Stimulated activated CD4-positive, alpha-beta T cell treated with anti-CD3 and anti-CD28 coated beads, TNF-alpha, amount 100 ng/mL, for 4 hours (primary cell): ENCODE measurements at places on chromosomes 7 and 10.

DNA sequence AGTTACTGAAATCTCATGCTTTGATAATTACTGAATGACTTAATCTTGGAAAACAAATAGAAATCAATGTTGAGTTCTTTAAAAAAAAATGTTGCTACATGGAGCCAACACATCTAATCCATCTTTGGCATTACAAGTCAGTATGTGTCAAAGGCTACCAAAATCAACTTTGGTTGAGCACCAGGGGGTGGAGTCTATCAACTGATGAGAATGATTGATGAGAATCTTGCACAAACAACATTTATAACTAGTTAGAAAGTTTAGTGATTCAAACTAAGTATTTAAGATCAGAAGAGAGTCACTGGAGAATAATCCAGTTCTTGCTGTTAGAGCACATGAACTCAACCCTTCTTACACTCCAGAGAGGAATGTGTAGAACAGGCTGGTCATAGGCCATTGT is 70.5 kb upstream of the LRRC17 start:
- no peak for DNase-seq

- no peak for DNase-seq
Observed at GRCh38 chr7:135789956-135790355, 41.3 kb upstream of the FAM180A start.

GRCh38 chr10:7618461-7618860 is 48.3 kb downstream of the ITIH5 start:
- DNase-seq: no peak

GRCh38 chr10:1339396-1339795 is 283.2 kb downstream of the WDR37 start:
- DNase-seq: no peak

- DNase-seq: no peak
Observed at GRCh38 chr7:92504563-92504962, 23.8 kb downstream of the PEX1 start.

DNA sequence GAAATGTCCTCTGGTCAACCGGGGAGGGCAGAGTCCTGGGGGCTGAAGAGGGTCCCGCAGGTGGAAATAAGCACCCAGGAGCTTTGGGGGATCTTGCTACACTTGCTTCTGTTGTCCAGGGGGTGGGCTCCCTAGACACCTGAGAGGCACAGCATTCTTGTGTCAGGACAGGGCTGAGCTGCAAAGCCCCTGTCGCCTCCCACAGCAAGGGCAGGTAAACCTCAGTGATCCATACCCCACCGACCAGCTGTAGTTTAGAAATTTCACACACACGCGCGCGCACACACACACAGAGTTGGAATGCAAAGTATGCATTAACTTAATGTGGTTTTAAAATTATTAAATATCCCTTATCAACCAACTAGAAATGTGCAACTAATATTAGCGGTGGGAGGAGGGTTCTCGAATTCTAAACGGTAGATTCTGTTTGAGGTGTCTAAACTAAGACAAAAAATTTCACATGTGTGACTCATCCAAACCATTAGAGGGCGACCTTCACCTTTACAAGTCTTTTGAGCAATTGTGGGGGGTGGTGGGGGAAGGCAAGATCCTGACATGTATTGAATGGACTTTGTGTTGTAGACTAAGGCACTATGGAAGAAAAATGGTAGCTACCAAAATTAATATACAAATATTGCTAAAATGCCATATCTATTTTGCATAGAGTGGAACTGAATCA is 34.3 kb upstream of the PTF1A start:
- no peak for DNase-seq

- DNase-seq: no peak
Observed at GRCh38 chr10:119273413-119273812, 66.0 kb downstream of the GRK5 start.

- no peak for DNase-seq
Observed at GRCh38 chr7:7565746-7566650, 686 bp upstream of the MIOS start.

DNA sequence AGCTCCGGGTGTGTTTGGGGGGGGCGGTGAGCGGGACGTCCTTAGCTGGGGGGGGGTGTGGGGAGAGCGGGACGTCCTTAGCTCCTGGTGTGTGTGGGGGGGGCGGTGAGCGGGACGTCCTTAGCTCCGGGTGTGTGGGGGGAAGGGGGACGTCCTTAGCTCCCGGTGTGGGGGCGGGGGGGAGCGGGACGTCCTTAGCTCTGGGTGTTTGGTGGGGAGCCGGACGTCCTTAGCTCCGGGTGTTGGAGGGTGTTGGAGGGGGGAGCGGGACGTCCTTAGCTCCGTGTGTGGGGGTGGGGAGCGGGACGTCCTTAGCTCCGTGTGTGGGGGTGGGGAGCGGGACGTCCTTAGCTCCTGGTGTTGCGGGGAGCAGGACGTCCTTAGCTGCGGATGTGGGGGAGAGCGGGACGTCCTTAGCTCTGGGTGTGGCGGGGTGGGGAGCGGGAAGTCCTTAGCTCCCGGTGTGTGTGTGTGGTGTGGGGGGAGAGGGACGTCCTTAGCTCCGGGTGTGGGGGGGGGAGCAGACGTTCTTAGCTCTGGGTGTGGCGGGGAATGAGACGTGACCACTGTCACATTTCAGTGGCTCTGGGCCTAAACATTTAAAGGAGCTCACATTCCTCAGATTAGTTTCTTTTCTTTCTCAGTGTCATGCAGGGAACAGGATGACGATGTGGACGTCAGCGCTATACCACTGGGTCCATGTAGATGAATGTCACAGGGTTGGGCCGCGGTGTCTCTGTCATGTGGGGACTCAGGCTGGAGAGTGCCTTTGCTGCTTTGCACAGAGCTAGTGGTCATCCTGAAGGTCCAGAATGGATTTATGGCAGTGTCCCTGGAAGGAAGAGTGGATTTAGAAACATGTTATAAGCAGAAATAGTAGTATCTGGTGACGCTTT is 7.5 kb downstream of the DYNC2I1 start:
- DNase-seq: no peak

- DNase-seq: no peak
Observed at GRCh38 chr7:143314127-143314526, 1.8 kb upstream of the CLCN1 start.

DNA sequence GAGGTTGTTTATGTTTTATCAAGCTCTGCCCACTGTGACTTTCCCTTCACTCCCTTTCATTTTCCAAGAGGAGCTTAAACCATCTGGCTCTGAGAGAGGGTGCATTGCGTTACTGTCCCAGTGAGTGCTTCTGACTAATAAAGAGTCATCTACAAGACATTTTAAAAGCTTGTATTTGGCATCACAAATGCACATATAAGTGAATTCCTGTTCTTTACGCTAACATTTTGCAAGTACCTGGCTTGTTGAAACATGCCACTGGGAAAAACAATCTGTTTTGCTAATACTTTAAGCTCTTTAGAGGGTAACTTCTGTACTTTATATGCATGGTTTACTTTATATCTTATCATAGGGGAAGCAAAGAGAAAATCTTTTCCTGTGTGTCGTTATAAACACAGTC is 534.6 kb upstream of the POM121L12 start:
- DNase-seq: no peak

- no peak for DNase-seq
Observed at GRCh38 chr7:113440173-113440572, 321.8 kb upstream of the SMIM30 start.

DNA sequence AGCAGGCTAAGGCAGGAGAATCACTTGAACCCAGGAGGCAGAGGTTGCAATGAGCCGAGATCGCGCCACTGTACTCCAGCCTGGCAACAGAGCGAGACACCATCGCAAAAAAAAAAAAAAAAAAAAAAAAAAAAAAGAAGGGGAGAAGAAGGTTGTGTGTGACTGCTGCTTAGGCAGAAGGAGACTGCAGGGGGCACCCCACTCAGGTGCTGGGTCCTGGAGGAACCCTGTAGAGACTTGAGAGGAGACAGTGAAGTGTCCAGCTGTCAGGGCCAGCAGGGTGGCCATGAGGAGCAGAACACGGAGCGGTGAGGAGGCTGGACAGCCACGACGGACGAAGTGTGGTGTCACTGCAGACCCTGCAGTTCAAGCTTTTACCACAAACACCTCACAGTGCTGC is 99.0 kb upstream of the NMT2 start:
- no peak for DNase-seq

DNA sequence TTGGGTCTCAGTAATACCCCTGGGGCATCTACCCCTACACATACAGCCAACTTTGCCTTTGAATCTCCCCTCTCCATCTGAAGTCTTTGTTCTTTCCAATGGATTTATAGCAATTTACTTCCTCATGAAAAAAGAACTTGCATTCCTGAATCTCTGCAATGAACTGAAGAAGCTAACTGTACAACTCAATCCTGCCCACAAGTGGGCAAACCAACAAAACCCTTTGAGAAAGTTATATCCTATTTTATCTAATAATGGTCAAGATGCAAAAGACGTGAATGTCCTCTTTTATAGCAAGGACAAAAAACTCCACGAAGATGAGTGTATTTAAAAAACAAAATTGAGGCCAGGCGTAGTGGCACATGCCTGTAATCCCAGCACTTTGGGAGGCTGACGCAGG is 991.3 kb downstream of the LRMDA start:
- no peak for DNase-seq

- no peak for DNase-seq
Observed at GRCh38 chr7:100546129-100546925, 7.3 kb downstream of the AGFG2 start.

GRCh38 chr7:50335795-50336754 is 31.6 kb downstream of the IKZF1 start:
- peak; percentile 63 for DNase-seq

DNA sequence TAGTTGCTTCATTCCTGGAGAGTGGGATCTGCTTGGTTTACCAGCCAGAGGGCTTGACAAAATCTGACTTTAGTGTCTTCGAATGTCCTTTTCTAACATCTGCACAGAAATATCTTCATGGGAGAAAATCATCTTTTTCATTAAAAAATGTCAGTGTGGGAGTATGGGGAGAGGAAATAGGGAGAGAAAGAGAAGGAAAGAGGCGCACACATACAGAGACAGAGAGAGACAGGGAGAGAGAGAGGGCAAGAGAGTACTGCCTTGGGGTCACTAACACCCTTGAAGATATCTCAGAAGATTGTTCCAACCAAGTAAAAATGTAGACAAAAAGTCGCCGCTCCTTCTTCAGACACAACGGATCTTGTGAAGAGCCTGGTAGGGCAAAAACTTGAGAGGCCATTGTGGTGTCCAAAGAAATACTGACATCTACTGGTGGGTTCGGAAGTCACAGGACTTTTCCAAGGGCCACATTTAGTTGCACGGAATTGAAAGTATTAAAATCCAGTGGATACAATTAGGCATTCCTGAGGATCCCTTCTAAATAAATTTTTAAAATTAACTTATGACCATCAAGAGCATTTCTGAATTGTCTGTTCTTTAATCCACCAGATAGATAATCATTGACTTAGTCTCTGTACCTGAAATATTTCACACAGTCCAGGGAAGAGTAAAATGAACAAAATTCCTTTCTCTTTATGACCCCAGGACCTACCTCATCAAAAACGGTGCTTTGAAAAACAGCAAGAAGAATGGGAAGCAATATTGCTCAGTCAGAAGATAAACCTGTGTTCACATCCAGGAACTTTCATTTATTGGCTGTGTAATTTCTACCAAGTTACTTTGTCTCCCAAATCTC is 29.7 kb downstream of the VIM start:
- DNase-seq: peak; percentile 20

DNA sequence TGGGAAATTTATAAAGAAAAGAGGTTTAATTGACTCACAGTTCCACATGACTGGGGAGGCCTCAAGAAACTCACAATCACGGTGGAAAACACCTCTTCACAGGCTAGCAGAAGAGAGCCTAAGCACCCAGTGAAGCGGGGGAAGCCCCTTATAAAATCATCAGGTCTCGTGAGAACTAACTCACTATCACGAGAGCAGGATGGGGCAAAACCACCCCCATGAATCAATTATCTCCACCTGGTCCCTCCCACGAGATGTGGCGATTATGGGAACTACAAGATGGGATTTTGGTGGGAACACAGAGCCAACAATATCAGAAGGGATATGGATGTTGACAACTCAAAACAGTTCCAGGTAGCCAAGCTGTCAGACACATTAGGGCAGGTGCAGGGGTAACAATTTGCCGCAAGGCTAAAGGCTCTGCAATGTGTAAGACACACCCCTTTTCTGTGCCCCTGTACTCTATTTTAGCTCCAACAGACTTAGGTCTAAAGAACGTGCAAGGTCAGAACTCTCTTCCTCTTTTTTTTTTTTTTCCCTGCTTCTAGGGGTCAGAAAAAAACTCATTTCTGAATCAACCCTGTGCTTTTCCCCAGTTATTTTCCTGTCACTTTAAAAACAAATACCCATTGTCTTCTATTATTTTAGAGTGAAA is 30.7 kb upstream of the RBM20 start:
- no peak for DNase-seq

DNA sequence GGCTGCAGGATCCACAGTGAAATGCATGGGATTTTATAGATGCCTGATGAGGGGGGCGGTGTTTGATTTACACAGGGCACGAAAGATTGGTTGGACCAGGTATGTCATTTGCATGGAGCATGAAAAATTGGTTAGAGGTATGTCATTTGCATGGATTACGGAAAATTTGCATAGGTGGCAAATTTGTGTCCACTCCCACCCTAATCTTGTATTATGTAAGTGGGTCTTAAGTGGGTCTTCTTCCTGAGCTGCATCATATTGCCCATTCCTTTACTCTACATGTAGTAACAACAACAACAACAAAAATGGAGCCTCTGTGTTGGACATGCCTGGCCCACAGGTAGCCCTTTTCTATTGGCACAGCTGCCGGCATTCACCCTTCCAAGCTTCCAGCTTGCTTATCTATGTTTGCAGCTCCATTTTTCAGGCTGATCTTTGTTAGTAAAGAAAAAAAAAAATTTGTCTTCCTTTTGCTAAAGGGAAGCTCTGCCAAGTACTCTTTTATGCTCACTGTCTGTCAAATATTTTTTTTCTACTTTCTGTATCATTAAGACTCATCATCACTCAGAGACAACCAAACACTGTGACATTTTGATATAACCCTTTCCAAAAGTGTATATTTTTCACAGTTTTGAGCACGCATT is 10.3 kb upstream of the ZNF273 start:
- DNase-seq: no peak

DNA sequence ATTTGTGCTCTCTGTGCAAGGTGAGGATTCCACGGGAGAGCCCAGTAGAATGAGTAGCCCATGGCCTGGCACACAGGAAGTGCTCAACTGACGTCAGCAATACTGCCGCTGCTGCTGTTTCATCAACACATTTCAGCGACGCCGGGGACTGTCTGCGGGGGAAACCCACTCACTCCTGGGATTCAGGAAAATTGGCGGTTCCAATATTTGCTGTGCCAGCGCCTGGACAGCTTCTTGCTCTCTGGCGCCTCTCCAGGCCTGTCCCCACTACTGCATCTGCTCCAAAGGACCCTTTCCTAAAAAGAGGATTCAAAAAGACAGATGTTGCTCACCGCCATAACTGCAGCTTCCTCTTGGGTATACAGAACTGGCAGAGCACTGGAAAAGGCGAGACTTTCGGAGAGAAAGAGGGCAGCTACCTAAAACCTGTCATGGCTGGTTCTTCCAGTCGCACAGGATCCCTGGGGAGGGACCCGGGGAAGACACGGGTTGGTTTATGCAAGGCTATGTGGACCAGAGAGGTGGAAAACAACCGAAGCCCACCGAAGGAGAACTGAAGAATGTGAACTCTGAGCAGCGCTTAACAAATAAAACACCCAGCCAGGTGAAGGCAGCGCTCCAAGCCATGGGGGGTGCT is 39.7 kb upstream of the ENO4 start:
- no peak for DNase-seq
